ENCODE measurements at places on chromosomes 7 and 10.

- peak; percentile 41 for DNase-seq
Observed at GRCh38 chr7:43119371-43120075, 7.1 kb downstream of the HECW1 start.

GRCh38 chr10:26621889-26622711 lies 75.4 kb upstream of the PDSS1 start:
- DNase-seq, result no peak

GRCh38 chr10:132245056-132245455 lies 58.3 kb downstream of the DPYSL4 start:
- no peak for DNase-seq

DNA sequence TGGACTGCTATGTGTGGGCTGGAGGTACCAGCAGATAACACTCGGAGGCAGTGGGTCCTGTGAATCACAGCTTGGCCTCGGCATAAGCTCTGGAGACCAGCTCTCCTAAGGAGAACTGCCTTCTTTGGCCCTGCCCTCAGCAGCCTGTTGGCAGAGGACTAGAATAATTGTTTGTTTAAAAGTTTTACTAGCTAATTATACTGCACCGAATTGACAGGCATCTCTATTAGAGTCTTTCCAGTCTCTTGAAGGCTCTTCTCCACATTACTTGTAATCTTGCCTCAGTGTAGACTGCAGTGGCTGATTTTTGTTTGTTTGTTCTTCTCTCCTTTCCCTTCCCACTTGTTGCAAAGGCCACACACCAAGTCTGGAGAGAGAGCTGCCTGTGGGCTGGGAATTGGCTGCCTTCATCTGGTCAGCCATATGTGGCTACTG lies 183.2 kb downstream of the AUTS2 start:
- DNase-seq, result no peak

DNA sequence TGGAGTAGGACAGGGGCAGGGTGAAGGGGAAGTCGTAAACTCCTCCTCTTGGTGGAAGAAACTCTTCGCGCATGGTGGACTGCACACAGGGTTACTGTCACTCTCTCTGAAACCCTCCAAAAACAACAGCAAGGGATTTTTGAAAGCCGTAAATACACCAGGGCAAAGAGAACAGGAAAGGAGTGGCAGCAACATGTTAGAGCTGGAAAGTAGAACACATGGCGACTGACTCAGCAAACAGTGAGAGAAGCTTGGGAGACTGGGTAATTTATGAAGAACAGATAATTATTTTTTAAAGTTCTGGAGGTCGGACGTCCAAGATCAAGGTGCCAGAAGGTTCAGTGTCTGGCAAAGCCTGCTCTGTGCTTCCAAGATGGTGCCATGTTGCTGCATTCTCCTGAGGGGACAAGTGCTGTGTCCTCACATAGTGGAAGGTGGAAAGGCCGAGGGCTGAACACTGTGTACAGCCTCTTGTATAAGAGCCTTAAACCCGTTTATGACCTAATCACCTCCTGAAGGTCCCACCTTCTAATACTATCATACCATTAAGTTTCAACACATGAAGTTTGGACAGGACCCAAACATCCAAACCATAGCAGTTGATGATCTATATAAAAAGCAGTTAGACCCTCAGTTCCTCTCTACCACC lies 22.5 kb upstream of the C10orf53 start:
- no peak for DNase-seq

DNA sequence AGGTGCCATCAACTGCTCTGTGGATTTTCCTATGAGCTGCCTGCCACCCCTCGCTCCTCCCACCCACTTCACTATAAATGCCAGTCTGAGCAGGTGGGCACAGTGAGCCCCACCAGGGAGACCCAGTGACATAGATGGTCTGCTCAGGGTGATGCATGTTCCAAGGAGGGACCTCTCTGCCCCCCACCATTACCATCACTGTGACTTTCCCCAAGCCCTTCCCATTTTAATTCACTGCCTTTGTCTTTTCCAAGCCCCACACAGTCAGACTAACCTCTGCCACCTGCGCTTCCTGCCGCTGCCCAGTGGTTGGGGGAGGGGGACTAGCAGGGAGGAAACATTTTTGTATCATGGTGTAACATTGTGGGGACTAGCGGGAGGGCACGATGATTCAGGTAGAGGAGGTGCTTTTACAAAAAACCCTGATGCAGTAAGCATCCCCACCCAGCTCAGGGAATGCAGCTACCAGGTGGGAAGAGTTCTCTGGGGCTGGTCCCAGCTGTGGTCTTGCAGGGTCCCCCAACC lies 24.6 kb downstream of the PRSS2 start:
- DNase-seq, result no peak

DNA sequence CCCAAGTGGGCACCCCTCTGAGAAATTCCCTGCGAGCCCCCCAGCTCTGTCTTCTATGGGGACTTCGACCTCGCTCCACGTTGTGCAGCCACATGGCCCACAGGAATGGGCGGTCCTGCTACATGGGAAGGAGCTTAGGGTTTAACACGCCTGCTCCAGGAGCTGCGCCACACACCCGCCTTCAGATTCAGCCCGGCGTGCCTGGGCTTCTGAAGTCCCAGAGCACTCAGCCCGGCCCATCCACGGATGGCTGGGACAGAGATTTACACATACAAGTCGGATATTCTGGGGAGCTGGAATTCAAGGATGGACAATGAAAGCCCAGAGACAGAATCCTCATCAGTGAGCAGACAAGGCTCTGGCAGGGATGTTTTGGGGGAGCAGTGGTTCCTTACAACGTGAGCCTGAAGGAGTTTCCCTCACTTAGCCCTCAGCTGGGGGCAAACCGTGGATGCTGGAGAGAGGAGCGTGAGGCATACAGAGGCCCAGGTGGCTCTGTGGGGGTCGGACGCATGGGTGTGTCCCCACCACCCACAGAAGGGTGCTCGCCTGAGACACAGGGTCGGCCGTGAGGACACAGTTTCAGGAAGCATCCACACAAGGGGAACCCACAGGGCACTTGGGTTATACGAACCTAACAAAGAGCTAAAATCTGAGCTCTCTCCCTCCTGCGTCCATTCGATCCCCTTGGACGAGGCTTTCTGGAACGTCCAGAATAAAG lies 372.9 kb downstream of the DNAJB6 start:
- DNase-seq, result no peak

GRCh38 chr7:157816086-157816485 lies 479.3 kb downstream of the DNAJB6 start:
- DNase-seq, result no peak

- no peak for DNase-seq
Observed at GRCh38 chr7:77222065-77222464, 22.4 kb upstream of the FGL2 start.

GRCh38 chr7:113159746-113160339 lies 41.5 kb upstream of the SMIM30 start:
- no peak for DNase-seq

DNA sequence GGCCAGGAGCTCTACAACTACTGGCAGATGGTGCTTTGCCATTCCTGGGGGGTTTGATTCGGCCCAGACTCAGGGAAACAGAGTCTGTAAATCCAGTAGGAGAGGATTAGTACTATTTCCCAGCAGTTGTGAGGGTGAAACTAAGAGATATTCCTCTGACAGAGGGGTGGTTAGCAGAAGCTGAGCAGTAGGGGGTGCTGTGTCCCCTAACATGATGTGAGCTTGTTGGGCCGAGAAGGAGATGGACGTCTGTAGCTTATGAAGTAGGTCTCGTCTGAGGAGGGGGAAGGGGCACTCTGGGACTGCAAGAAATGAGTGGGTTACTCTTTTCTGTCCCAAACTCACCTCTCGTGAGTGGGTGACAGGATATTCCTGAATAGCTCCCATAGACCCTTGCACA lies 179.2 kb upstream of the MBL2 start:
- DNase-seq, result no peak

DNA sequence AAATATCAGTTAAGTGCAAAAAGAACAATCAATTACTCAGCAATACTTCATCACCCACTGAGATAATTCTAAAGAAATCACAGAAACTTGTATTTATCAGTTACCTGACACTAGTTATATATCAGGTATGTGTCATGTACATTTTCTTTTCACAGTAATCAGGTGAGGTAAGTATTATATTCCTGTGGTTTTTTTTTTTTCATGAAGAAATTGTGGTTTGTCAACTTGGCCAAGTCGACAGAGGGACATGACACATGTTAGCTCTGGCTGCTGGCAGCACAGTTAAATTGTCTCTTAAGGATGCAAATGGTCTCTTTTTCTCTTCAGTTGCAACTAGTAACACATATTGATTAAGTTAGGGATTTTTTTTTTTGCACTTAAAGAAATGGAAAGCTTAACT lies 13.7 kb upstream of the GPR141 start:
- DNase-seq, result no peak

GRCh38 chr7:16233517-16233916 lies 187.8 kb downstream of the CRPPA start:
- DNase-seq, result no peak

GRCh38 chr7:32564542-32564941 lies 69.3 kb downstream of the AVL9 start:
- DNase-seq, result no peak

DNA sequence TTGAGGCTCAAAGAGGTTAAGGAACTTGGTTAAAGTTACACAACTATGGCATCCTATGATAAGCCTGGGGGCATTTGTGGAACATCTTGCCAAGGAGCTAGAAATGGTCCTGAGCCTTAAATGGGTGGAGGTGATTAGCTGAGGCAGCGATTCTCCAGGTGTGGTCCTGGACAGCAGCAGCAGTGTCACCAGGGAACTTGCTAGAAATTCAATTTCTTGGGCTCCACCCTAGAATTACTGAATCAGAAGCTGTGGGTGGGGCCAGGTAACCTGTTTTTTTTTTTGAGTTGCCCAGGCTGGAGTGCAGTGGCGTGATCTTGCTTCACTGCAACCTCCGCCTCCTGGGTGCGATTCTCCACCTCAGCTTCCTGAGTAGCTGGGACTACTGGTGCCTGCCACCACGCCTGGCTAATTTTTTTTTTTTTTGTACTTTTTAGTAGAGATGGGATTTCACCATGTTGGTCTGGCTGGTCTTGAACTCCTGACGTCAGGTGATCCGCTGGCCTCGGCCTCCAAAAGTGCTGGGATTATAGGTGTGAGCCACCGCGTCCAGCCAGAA lies 13.1 kb downstream of the RPS24 start:
- DNase-seq, result no peak

DNA sequence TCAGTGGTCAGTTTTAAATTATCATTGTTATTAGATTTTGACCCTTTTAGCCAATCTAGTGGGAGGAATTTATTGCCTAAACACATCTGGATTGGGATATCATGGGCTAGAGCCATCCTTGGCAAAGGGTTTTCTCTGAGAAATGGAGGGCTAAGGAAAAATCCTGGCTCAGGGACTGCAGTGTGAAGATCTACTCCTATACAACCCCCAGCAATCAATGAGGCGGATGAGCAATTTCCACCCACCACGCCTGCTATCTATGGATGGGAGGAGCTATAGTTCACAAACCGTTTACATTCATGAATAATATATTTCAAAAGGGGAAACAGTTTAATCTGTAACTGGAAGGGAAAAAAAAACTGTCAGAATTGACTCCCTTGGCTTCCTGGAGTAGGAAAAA lies 2.7 kb downstream of the CAV1 start:
- DNase-seq, result no peak

- DNase-seq, result no peak
Observed at GRCh38 chr10:80908611-80909010, 370.9 kb downstream of the SH2D4B start.

DNA sequence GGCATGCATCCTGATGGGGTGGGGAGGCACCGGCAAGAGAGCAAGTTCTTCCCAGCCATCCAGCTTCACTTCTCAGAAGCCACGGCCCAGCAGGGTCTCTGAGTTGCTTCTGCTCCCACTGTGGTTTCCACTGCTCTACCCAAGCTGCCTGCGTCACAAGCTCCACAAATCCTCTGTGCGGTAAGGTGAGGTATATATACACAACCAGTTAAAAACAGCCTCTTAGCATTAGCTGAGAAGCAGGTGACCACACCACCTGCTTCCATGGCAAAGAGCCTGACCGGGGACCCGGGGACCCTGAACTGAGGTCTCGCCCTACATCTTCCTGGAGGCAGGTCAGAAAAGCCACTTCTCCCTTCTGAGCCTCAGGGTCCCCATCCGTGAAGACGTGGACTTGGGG lies 46.9 kb upstream of the NPFFR1 start:
- no peak for DNase-seq

DNA sequence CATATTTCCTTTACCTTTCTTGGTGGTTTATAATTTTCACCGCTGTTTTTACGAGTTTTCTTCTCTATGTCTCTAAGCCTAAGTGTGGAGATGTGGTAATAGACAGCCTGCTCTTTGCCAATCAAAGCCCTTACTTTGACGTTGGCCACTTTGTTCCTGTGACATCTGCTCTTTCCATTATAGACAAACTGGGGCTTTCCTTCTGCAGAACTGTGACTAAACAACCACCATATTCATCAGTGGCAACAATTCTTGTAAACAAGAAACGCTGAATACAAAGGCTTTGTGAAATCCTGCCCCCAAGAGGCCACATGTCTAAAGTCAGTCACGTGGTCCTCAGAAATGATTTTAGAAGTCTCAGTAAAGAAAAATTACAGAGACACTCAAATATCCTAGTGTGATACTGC lies 59.6 kb upstream of the CAPZA2 start:
- DNase-seq, result no peak

GRCh38 chr7:98133181-98133580 lies 26.5 kb downstream of the LMTK2 start:
- DNase-seq, result no peak

GRCh38 chr10:62087329-62087728 lies 181.3 kb downstream of the RTKN2 start:
- no peak for DNase-seq

DNA sequence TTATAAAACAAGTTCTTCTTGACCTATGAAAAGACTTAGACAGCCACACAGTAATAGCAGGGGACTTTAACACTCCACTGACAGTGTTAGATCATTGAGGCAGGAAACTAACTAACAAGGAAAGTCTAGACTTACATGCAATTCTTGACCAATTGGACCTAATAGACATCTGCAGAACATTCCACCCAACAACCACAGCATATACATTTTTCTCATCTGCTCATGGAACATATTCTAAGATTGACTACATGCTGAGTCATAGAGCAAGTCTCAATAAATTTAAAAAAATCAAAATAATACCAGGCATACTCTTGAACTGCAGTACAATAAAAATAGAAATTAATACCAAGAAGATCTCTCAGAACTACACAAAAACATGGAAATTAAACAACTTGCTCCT lies 219.5 kb upstream of the HPS1 start:
- no peak for DNase-seq

DNA sequence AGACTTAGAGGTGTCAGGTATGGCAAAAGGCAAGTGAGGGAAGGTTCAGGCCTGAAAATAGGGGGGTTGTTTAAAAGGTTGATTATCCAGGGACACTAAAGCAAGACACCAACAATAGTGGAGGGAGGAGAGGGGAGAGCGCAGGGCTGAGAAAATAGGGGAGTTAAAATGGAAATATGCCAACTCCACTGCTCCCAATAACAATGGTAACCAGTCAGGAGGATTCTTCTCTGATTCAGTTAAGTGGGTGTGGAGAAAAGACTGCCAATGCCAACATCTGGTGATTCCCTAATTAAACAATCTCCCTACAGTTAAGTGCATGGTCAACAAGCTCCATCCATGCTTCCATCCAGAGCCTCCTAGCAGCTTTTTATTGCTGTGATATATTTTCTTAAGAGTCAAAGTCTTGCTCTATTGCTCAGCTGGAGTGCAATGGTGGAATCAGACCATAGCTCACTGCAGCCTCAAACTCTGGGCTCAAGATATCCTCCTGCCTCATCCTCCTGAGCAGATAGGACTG lies 183.3 kb downstream of the JAZF1 start:
- no peak for DNase-seq

- DNase-seq, result no peak
Observed at GRCh38 chr7:155611808-155612447, 32.5 kb upstream of the RBM33 start.

GRCh38 chr7:151366880-151367222 lies 25.2 kb downstream of the NUB1 start:
- DNase-seq, result peak; percentile 46

GRCh38 chr7:135980012-135980551 lies 2.9 kb upstream of the MTPN start:
- peak; percentile 30 for DNase-seq

All from non-pigmented ciliary epithelial cell (primary cell).